Inflammatory macrophage treated with lipopolysaccharide for 4 hours (primary cell): ENCODE measurements at places on chromosomes 1 and 21.

- DNase-seq = no peak
Measured at GRCh38 chr1:161206411-161207140, 4.4 kb downstream of the NDUFS2 start.

- DNase-seq = peak; percentile 89
Measured at GRCh38 chr1:59027177-59027576, 243.3 kb upstream of the JUN start.

- no peak for DNase-seq
Measured at GRCh38 chr1:84642774-84643173, 47.5 kb downstream of the SSX2IP start.

- DNase-seq = peak; percentile 53
Measured at GRCh38 chr1:74771913-74772515, 39.1 kb downstream of the TYW3 start.

- no peak for DNase-seq
Measured at GRCh38 chr21:32307706-32308105, 9.1 kb downstream of the MRAP start.

DNA sequence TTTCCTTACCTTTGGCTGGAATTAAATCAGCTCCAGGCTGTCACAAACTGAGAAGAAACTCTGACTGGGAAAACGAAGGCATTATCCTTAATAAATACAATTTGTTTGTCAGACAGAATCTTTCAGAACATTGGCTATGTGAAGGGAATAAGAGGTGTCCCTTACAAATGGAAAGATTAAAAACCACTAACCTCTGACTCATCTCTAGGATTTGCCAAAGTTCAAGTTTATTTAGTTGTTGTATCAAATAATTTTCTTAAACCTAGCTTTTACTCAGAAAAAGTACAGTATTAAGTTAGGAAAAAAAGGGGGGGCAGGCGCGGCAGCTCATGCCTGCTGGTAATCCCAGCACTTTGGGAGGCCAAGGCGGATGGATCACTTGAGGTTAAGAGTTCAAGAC, 15.7 kb downstream of the SERTAD4 start:
- no peak for DNase-seq

- no peak for DNase-seq
Measured at GRCh38 chr1:201515062-201515750, 8.3 kb upstream of the CSRP1 start.

GRCh38 chr1:29280409-29281131, 44.2 kb downstream of the PTPRU start:
- DNase-seq = no peak

DNA sequence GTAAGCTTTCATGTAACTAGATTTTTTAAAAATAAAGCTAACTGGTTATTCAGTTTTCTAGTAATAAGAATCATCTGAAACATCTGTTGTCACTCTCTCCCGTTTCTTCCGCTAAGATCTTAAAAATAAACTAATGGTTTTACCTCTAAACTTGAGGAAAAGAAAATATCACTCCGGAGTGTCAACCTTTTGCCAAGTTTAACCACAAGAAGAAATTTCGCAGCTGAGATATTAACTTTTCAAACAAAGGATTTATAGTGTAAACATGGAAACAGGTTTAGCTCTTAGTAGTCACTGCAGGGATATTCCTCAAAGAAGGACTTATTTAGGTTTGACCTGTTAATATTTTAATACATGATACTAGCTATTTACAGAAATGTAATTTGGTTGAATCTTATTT, 954.9 kb downstream of the ADGRL2 start:
- DNase-seq = no peak

- peak; percentile 30 for DNase-seq
Measured at GRCh38 chr1:109040989-109041620, 797 bp downstream of the WDR47 start.

DNA sequence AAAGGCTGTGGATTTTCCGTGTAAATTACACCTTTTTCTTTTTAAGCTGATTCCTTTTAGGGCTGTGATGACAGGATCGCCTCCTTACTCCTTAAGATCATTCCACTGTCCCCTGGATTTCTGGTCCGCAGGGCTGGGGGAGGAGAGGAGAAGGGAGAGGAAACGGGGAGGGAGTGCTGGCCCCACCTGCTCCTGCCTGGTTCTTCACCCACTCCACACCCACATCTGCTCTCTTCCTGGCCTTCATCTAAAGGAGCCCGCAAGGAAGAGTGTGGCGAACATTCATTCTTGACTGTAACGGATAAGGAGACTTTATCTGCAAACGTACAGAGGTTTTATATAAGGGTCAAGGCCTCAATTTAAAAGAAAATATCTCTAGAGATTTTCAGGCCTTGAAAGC, 242.0 kb downstream of the RHOU start:
- DNase-seq = no peak

DNA sequence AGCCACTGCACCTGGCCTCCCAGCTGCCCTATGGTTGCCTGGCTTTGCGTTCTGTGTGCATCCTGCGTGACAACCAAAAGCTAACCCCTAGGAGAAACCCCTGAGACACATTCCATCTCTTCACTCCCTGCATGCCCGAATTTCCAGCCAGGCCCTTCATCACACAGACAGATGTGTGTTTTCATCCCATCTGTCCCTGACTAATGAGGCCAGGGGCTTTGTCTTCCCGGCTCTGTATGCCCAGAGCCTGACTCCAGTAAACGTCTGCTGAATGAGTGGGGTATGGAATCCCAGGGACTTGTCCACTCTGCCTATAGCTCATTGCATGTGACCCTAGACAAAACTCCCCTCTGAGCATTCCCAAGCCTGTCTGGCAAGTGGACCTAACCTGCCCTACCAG, 9.6 kb downstream of the ESPN start:
- DNase-seq = no peak

DNA sequence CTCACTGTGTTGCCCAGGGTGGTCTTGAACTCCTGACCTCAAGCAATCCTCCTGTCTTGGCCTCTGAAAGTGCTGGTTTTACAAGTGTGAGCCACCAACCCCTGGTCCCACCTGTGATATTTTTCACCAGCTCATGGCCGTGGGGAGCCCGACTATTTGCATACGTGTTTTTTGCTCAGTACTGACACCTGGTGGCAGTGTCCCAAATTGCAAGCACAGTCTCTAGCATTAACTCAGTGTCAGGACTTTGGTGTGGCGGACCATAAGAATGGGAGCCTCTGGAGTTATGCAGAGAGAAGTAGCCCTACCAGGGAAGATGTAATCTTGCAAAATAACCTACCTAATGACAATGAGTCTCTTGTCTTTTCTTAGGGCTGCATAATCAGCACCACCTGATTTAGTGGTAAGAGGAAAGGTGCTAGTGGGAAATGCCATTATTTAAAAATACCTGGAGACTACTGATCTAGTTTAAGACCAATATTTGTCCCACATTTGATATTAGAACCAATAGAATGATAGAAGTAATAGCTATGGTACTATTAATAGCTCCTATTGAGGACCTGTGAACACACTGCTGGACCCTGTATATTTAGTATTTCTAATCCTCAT, 305.4 kb downstream of the DISC1 start:
- DNase-seq = peak; percentile 31
